ENCODE measurements at places on chromosomes 13 and 19.

- DNase-seq = no peak
Measured at GRCh38 chr13:30398601-30399072, 23.7 kb upstream of the UBE2L5 start.

DNA sequence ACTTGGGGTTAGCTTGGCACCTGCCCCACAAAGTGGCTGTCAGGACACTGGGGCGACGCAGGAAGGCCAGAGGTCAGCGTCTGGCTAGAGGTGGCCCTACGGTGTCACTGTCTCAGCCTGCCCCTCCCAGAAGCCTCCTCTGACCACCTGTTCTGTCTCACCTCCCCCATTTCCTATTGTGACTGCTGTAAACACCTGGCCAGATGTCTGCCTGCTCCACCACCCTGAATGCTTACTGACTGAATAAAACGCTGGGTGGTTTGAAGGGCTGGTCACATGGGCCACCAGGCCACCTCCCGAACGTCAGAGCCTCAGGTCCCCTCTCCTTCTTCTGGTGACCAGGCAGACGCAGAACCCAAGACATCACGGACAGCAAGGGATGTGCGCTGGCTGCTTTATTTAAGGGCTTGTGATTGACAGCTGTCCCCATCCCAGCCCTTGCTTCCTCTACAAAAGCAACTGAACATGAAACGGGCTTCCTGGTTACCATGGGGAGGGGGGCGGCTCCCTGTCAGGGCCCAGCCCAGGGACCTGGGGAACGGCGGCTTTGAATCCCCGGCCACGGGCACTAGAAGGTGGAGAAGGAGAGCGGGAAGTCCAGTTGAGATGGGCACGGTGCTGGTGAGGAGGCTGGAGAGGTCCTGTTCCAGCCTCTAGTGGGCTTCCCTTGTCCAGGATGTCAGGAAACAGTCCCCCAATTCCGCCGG is 6.2 kb downstream of the ELOF1 start:
- DNase-seq = no peak

GRCh38 chr13:93411186-93411680 is 184.6 kb downstream of the GPC6 start:
- DNase-seq = no peak

- no peak for DNase-seq
Measured at GRCh38 chr19:52492994-52493470, 34.4 kb upstream of the ZNF808 start.

GRCh38 chr19:52600639-52601024 is 30.5 kb downstream of the ZNF701 start:
- peak; percentile 1 for DNase-seq

DNA sequence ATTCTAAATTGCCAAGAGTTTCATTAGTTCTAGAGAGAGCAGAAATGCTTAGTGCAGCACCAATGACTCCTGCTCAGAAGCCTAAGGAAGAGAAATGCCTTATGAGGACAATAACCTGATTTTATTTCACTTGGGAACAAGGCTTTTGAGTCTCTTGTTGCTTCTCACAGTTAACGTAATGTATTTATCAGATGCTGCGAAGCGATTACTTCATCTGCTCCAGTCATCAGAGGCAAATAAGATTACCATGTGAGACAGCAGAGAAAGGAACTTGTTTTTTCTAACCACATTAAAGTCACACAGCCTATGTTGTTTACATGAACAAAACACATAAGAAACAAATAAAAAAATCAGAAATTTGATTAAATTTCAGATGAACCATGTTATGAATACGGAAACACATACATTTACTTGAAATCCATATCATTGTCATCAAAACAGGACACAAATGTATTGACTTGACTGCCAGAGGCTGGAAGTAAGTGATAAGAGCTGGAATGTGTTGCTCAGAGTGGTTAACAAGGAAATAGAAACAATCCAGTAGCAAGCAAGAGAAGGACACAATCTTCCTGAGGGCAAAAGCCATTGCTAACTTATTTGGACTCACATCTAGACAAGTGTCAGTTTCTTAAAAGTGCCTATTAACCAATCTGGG is 147.3 kb downstream of the LHFPL6 start:
- DNase-seq = no peak

DNA sequence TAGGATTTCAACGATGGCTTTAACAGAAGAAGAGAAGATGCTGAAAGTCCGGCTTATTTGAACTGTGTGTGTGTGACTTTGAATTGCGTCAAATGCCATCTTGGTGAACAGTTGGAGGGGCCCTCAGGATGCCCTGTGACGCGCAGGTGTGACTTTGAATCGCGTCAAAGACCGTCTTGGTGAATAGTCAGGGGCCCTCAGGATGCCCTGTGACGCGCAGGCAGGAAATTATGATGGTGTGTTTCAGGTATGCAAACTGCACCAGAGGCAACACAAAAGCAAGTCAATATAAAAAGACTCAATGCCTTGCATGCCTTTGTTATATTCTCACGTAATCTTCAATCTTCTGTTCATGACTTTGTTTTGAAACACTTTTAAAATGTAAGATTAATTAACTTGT is 29.2 kb downstream of the ATP11A start:
- no peak for DNase-seq

GRCh38 chr13:59607780-59608233 is 555.9 kb downstream of the DIAPH3 start:
- no peak for DNase-seq

DNA sequence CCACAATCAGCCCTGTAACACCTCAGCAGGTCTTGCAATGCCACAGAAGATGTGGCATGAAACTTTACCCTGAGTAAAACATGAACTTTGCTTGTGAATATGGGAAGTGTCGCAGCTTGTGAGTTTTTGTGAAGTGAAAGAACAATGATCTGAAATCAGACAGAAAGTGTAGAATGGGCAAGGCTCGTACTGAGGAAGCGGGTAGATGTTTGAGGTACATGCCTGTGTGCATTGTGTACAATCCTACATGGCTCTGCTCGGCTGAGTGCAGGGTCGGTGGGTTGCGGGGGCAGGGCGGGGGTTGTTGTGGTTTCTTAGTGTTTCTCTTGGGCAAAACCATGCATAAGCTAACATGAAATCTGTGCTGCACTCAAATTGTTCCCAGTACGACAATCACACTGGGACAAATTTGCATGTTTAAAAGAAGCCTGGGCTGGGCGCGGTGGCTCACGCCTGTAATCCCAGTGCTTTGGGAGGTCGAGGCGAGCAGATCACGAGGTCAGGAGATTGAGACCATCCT is 1.1 kb downstream of the NLRP13 start:
- DNase-seq = no peak

DNA sequence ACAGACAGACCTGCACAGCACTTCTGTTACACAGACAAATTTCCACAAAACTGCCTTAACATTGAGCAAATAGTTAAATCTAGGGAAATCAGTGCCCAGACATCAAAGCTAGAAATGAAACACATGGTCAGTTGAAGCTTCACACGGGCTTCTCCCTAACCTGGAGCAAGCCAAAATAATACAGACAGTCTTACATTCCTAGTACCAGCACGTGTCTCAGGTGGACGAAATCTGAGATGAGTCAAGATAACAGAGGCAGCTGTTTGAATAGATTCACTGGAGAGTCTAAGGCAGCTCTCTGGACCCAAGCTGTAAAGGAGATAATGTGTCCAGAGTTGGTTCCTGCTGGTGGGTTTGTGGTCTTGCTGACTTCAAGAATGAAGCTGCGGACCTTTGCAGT is 4.1 kb upstream of the ZNF699 start:
- no peak for DNase-seq

DNA sequence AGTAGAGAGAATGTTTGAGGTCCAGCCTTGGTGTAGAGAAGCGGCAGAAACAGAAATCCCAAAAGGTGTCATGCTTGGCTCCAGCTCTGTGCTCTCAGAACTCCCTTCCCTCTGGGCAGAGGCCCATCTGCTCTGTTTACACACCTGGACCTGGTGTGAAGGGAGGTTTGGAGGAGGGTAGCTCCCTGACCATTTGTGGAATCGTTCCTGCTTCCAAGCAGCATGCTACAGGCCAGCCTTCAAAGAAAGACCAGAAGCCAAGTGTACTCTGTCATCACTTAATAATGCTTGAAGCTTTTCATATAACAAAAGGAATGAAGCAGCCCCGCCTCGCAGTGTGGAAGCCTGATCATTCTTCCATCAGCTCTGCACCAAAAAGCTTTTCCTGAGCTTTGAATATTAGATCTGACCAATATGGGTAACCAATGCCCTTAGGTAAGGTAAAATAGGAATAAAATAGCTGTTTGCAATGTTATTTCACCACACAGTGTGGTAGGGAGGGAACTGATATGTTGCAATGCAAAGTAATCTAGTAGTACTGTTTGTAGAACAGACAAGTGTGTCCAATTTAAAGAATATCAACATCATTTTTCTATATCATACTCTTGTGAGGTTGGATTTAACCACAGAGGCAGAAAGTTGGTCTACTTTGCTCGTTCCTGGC is 63.3 kb downstream of the ZIC5 start:
- DNase-seq = no peak

- no peak for DNase-seq
Measured at GRCh38 chr13:85405316-85405897, 393.8 kb downstream of the SLITRK6 start.

GRCh38 chr13:112978561-112979405 is 9.8 kb downstream of the MCF2L start:
- no peak for DNase-seq

DNA sequence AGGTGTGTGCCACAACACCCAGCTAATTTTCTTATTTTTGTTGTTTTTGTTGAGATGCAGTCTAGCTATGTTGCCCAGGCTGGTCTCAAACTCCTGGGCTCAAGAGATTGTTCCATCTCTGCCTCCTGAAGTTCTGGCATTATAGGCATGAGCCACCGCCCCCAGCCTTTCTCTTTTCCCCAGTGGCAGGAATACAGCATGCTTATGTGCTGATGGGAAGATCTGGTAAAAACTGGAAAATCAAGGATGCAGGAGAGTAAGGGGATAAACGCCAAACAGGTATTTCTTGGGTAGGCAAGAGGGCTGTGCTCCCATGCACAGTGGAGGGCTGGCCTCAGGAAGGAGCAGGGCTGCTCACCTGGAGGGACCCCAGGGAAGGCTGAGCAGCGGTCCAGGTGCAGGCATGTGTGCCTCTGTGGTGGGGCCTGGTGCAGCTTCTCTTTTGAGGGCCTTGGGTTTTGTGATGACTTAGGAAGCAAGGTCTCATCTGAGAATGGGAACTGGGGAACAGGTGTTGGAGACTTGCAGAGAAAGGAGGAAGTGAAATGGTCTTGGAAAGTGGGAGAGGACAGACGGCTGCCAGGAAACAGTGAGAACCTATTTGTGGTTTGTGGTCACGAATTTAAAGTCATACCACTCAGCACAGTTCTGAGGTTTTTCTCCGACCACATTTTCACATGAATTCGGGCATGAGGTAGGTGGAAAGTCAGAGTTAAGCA is 106.5 kb downstream of the TEX26 start:
- DNase-seq = peak; percentile 85

- DNase-seq = no peak
Measured at GRCh38 chr19:50415661-50416033, 3.1 kb upstream of the SPIB start.

DNA sequence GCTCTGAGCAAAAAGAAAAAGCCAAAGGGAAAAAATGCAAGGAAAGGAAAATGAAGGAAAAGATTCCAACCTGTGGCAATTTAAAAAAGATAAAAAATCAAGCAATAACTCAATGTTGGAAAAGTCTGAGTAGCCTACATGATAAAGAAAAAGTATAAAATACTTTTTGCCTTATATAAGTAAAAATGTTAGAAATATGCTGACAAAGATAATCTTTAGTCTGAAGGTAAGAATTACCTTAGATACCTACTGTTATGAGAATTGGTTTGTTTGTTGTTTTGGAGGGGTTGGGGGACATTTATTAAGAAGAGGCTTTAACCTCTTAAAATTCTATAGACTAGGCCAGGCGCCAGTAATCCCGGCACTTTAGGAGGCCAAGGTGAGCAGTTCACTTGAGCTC is 29.7 kb upstream of the CPB2 start:
- DNase-seq = no peak

- no peak for DNase-seq
Measured at GRCh38 chr19:53847555-53847954, 20.1 kb upstream of the MYADM start.

DNA sequence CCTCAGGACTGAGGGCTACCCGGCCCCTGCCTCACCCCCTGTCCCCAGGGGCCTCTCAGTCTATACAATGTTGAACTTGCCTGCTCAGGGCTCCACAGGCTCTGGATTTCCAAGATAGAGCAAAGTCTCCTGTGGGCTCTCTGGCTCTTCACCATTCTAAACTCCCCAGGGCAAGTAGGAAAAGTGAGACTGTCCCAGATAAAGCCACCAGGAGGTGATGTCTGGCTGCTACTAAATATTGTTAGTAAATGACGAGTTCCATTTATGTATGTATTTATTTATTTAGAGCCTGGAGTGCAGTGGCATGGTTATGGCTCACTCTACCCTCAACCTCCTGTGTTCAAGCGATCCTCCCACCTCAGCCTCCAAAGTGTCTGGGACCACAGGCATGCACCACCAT is 73.6 kb upstream of the SIAH3 start:
- no peak for DNase-seq

DNA sequence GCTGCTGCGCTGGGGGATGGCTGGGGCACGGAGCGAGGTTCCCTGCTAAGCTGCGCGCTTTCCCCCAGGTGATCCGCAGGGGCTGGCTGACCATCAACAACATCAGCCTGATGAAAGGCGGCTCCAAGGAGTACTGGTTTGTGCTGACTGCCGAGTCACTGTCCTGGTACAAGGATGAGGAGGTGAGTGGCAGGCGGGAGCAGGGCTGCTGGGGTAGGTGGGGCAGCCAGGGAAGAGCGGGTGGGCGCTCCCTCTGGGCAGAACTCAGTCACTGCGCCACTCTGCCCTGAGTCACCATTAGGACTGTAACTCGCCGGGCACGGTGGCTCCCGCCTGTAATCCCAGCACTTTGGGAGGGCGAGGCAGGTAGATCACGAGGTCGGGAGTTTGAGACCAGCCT is 23.8 kb downstream of the TMED1 start:
- no peak for DNase-seq

GRCh38 chr19:32201636-32202051 is 143.8 kb upstream of the ZNF507 start:
- peak; percentile 70 for DNase-seq

GRCh38 chr13:95931300-95932025 is 121.7 kb downstream of the UGGT2 start:
- DNase-seq = no peak

GRCh38 chr13:46624353-46624752 is 71.4 kb downstream of the LRCH1 start:
- no peak for DNase-seq

GRCh38 chr13:73898276-73898675 is 235.9 kb downstream of the KLF12 start:
- DNase-seq = no peak

DNA sequence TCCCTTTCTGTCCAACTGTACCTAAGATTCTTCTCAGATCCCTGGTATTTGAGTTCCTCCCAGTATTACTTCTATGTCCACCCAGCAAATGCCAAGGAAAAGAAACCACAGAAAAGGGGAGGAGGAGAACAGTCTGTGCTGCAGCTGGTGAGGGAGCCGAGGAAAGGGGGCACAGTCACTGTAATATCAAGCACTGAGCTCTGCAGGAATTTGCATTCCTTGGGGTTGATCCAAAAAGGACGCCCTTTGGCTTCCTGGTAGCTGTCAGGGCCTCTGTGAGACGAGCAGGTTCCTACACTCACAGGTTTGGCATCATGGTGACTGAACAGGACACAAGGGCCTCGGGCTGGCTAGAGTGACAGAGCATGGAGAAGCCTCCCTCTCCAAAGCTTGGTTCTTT is 273.4 kb downstream of the NHLRC3 start:
- no peak for DNase-seq
